ENCODE measurements at places on chromosomes 5 and 9.

GRCh38 chr5:16869821-16870796 is 66.0 kb downstream of the MYO10 start:
- no peak for DNase-seq

DNA sequence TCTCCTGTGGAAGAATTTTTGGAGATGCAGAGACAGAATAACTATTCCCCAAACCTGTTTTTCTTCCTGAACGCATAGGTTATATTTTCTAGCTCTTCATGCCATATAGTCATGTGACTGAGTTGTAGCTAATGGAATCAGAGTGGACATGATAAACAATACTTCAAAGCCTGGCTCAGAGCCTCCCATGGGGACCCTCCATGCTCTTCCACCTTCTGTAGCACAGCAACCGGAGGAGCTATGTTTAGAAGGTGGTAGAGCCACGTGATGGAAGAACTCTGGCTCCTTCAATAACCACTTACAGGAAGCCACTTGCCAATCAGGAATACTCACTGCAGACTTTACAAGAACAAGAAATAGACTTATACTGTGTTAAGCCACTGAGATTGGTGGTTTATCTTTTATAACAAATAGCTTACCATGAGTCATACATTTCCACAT is 39.2 kb downstream of the NADK2 start:
- DNase-seq = no peak

- DNase-seq = no peak
These were observed 102.8 kb downstream of the CDH18 start for GRCh38 chr5:19885040-19885824.

- DNase-seq = no peak
These were observed 3.2 kb downstream of the NEK6 start for GRCh38 chr9:124260769-124261603.

GRCh38 chr5:141992349-141992963 is 20.4 kb downstream of the GNPDA1 start:
- DNase-seq = peak; percentile 79

DNA sequence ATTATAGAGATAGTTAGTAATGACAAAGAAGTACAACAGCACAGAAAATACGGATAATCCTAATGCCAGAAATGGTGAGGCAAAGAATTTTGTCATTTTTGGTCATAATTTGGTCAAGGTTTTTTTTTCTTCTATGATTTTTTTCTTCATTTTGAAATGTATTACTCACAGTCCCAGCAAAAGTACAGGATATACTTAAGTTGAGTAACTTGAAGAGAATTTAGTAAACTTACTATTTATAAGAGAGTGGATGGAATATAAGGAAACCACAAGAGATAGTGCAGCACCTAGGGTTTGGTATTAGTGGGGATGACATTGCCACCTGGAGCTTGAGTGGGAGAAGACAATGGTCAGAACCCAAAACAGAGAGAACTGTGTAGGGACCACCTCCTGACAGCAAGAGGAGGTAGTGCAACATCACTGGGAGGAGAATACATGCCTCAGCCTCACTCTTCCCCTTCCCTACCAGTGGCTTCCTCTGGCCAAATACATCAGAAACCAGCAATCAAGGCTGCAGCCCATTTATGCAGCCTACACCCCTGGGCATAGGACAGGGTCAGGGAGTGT is 434.5 kb upstream of the TRPC7 start:
- DNase-seq = no peak

DNA sequence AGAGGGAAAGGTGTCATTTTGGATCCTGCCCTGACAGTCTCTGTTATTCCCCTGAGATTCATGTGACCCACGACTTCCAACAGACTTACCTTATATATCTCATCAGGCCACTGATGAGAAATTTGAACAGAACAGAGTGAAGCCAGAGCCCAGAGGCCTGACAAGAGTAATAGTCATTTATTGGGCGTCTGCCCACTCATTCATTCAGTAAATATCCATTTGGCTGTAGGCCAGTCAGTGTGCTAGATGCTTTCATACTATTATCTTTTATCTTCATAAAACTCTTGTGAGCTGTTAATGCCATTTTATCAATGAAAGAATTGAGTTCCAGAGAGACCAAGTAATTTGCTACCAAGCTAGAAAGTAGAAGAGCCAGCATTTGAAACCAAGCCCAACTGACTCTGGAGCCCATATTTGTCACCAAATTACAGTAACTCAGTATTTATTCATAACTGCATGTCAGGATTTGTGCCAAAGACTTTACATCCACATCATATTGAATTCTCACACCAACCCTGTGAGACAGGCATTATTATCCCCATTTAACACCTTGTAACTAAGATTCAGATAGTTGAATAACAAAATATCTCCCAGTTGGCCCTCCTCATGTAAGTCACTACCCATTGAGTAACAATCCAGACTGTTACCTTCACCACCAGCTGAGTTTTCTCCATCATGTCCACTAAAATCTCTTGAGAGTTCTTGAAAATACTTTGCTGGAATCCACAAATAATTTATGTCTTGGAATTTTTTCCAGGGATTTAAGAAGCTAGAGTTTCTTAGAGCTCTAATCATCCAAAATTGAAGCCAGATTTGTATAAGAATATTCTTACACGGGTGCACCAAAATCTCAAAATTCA is 2.5 kb downstream of the PTPDC1 start:
- DNase-seq = no peak

- DNase-seq = peak; percentile 18
These were observed 23.8 kb downstream of the KLF4 start for GRCh38 chr9:107465467-107466451.

GRCh38 chr9:70429899-70430298 is 15.4 kb upstream of the KLF9 start:
- DNase-seq = no peak

DNA sequence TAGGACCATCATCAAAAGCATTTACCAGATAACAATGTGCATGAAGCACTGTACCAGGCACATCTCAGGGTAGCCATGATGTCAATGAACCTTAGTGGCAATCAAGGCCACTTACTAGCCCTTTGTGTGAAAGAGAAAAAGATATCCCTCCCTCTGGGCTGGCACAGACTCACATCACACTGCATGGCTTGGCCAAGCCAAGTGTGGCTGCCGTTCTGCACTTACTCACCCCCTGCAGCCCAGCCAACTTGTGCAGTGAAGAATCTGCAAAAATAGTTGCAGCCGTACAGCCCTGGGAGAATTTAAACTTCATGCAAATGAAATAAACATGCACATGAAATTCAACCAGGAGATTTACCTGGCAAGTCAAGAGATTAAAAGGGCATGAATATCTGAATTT is 333.5 kb downstream of the DEPDC1B start:
- DNase-seq = no peak

GRCh38 chr5:9108162-9108561 is 437.7 kb downstream of the SEMA5A start:
- no peak for DNase-seq

GRCh38 chr9:14315875-14316601 is 2.1 kb upstream of the NFIB start:
- DNase-seq = no peak

DNA sequence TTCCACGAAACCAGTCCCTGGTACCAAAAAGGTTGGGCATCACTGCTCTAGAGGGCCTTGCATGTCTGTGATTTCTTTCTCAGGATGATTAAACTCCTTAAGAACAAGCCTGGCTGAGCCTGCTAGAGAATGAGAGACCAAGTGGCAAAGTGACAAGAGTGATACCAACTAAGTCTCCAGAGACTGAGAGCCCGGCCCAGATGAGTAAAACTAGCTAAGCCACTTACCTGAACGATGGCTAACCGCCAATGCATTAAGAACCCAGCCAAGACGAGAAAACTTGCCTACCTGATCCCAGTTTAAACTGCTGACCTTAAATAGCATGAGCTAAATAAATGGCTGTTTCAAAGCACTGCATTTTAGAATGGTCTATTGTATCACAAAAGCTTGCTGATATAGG is 5.6 kb upstream of the CCDC152 start:
- DNase-seq = no peak

- no peak for DNase-seq
These were observed 43.9 kb downstream of the BOD1 start for GRCh38 chr5:173572431-173573125.

GRCh38 chr9:129323376-129323998 is 145.4 kb upstream of the IER5L start:
- DNase-seq = no peak

DNA sequence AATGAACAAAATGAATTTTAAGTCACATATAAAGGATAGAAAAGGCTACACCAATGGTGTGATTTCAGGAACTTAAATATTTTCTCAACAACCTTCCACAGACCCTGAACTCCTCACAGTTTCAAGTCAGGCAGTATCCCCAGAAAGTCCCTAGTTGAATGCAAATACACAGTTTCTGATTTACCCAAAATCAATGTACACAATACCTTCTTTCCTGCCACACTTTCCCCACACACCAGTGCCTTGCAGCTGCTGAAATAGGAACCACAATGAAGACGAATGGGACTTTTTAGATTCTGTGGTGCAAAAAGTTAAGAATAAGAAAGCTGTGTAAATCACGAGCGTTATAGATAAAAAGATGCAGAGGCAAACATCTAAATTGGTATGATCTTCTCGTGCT is 552.4 kb upstream of the MEF2C start:
- no peak for DNase-seq

- DNase-seq = no peak
These were observed 164.9 kb downstream of the KDM4C start for GRCh38 chr9:6922680-6923079.

GRCh38 chr9:30913331-30913730 is 1471.1 kb upstream of the ACO1 start:
- DNase-seq = no peak

All from stimulated activated CD4-positive, alpha-beta T cell treated with anti-CD3 and anti-CD28 coated beads, TNF-alpha, amount 100 ng/mL, for 24 hours (primary cell).